ENCODE measurements at places on chromosomes 3 and 15.

GRCh38 chr15:47674586-47675232, 42.6 kb upstream of the SEMA6D start:
- no peak for DNase-seq

DNA sequence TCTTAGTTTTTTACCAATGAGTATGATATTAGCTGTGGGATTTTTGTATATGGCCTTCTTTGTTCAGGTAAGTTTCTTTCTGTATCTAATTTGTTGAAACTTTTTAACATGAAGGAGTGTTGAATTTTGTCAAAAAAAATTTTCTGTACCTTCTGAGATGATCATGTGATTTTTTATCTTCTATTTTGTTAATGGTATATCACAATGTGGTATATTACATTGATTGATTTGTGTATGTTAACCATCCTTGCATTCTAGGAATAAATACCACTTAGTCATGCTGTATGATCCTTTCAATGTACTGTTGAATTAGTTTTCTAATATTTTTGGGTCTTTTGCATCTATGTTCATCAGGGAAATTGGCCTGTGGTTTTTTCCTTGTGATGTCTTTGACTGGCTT, 92.5 kb upstream of the MNS1 start:
- DNase-seq = no peak

GRCh38 chr15:66774001-66774814, 72.2 kb downstream of the SMAD6 start:
- DNase-seq = peak; percentile 82

GRCh38 chr3:15269091-15269989, 63.0 kb downstream of the SH3BP5 start:
- DNase-seq = peak; percentile 96

DNA sequence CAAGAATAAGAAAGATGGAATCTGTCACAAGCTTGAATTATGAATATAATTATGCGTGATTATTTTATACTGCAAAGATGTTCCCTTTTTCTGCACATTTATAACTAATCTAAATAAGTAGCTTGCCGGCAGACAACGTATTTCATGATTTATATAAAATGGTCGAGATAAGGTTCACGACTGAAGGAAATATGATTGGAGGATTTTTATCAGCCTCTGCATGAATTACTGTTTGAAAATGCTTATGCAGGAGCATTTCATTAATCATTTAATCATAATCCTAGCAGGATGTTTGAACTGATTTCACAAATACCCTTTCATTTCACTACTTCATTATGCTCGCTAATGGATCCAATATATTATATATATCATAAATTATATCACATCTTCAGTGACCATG, 580.0 kb downstream of the FOXP1 start:
- no peak for DNase-seq

GRCh38 chr3:120396469-120396868, 47.3 kb upstream of the LRRC58 start:
- DNase-seq = no peak

Measured in EL (cell line).